ENCODE measurements at places on chromosomes 11 and 22.
A peak's percentile ranks its signal among the peaks of the same experiment; 100 is the strongest.

DNA sequence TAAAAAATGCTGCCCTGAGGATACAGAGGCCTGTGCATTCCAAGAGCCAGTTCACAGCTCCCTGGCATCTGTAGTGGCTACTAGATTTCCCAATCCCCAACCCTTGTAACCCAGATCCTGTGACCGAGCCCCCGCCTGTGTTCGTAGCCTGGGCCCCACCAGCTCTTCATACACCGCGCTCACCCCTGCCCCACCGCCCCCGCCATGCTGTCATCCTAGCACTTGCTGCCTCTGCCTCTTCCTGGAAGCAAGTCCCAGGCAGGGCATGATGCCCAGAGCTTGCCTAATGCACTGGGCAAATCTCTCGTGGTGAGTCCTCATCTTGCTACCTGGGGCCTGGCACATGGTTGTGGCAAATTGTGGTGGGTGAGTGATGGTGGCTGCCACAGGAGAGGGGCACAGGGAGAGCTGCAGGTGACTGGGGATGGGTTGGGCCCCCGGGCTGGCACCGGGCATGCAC lies 7.1 kb downstream of the MGAT3 start:
- no peak for DNase-seq

DNA sequence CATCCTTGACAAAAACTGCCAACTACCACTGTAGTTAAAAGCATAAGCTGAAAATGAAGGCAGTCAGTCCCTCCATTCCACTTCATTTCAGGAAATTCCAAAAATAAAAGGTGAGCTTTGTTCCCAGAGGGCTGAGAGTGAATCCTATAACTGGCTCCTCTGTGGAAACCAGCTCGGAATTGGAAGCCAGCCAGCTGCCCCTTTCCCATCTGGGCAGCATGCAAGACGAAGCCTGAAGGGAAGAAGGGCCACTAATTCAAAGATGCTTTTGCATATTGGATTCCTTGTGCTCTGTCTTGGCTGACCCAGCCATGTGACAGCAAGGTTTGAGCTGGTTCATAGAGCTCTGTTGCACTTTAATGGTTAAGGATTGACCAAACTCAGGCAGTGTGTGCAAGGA lies 83.4 kb downstream of the ALX4 start:
- DNase-seq: no peak

DNA sequence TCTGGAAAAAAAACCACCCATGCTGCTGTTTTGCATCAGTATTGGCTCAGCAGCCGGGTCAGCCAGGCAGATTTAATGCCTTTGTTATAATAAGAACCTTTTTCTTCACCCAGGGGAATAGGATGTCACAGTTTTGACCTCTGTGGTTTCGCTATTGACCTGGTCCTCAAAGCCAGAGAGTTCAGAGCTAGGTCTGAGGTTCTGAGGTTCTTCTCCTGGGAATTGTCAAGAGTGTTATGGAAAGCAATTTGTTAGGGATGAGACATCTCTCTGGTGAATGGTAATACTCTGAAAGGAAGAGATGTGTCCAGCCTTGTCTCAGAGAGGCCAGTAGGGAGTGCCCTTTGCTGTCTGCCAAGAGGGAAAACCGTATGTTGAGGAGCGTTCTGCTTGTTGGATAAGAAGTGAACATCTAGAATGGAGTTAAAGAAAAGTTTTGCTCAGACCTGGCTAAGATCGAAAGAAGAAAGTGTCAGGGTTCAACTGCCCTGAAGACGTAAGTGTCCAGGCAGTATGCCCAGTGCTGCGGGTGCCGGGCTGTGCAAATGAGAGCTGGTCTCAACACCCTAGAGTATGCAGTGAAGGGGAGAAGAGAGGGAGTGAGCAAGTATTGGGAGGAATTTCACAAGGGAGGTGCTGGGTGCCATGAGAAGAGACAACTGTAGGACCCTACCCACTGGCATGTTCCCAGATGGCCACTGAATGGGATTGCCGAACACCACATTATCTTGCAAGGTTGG lies 150.9 kb upstream of the TTC12 start:
- no peak for DNase-seq

DNA sequence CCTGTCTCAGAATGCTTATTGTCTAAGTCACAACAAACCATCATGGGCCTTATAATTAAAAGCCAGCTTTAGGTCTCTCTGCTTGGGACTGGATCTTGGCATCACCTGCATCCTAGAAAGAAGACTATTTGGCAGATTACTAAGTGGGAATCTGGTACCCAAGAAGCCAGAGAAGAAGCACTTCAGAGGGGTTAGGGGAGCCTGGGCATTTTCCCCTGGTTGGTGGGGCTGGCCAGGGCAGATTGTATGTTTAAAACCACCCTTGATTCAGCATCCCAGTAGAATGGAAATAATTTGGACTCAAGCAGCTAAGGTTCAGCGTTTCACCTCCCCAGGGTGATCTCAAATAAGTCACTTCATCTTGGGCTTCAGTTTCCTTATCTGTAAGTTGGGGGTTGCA lies 193.7 kb downstream of the MIAT start:
- DNase-seq: no peak

DNA sequence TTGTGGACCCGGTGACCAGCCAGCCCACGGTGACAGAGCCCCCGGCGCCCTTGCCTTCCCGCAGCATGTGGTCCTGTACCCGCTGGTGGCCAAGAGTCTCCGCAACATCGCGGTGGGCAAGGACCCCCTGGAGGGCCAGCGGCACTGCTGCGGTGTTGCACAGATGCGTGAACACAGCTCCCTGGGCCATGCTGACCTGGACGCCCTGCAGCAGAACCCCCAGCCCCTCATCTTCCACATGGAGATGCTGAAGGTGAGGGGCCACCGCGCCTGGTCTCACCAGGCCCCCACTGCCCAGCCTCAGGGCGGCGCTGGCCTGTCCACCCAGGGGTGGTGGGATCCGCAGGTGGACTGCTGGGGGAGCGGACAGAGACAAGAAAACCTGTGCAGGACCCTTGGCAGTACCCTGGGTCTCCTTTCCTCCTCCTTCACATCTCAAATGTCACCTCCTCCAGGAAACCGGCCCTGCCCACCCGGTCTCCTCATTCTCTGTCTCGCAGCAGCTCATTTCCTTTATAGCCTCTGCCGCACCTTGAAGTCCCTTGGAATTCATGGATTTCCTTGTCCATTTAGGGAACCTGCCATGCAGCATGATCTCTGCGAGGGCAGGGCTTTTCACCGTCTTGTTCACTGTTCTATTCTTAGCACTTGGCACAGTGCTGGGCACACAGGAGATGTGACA lies 6.5 kb downstream of the AIP start:
- DNase-seq: no peak

- no peak for DNase-seq
Observed at GRCh38 chr22:22410121-22410520, 98.4 kb downstream of the ZNF280B start.

DNA sequence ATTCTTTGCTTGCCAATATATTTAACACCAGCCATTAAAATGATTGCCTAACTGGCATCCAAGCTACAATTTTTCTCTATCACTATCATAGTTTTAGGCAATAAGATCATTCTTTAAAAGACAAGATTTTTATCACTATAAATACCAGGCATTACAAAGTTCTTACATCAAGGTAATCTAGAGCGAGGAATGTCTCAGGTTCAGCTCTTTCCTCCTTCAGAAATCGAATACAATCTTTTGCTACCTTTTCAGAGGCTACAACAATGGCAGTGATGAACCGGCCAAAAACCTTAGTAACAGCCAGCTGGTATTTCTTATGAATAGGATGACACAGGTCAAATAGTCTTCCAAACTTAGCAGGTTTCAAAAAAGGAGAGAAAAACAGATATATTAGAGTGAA lies 23.9 kb downstream of the SMC1B start:
- DNase-seq: no peak

DNA sequence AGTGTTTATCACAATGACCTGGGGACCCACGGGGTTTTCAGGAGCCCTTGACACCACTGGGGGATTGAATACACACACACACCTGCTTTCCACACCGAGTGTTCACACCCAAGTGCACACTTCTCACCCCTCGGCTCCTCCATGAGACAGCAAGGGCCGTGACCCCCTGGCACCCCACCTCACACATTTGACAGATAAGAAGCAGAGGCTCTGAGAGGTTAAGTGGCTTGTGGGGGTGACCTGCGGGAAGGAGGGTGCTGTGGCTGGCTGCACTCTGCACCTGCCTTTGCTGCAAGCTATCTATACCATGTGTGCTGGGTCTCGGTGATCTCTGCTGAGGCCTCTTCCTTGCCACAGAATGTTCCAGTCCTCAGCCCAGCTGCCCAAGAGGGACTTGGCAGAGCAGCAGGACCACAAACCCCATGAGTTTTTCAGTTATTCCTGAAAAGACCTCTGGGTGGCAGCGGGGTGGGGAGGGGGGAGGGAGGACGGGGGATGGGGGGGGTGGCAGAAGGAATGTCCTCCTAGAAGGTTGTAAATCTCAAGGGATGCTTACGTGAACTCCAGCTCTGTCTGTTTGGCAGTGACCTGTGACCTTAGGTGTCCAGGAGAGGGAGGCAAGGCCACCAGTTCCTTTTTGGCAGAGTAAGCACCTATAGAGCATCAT lies 47.9 kb upstream of the RFPL3 start:
- no peak for DNase-seq

DNA sequence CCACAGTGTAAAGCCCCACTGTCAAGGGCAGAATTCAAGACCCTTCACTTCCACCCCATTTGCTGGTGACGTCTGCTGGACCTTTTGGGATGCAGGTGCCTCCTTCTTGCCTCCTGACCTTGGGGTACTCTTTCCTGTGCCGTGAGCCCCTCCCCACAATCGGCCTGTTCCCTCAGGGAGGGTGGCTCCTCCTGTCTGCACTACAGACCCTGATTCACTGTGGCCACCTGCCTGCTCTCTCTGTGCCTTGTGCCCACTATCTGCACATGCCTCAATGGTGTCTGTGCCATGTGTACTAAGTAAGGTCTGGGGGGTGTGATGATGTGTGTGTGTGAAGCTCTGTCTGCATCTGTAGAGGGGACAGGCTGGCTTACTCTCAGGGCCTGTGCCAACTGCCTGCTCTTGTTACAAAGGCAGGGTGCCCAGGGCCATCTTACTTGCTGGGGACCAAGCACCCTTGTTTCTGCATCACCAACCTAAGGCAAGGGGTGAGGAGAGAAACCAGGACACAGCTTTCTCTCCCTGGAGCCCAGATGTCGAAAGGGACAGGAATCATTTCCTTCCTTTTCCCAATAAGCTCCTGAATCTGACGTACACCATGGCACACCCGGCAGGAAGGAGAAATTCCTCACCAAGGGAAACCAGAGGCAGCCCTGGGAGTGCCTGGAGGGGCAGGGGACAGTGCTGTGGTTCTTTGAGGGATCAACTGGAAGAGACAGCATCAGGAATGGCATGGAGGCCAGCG lies 3.7 kb downstream of the PPM1F start:
- DNase-seq: no peak

GRCh38 chr11:102368472-102368871 lies 21.5 kb downstream of the BIRC2 start:
- DNase-seq: no peak

GRCh38 chr11:120067438-120068113 lies 70.3 kb downstream of the TRIM29 start:
- DNase-seq: no peak

DNA sequence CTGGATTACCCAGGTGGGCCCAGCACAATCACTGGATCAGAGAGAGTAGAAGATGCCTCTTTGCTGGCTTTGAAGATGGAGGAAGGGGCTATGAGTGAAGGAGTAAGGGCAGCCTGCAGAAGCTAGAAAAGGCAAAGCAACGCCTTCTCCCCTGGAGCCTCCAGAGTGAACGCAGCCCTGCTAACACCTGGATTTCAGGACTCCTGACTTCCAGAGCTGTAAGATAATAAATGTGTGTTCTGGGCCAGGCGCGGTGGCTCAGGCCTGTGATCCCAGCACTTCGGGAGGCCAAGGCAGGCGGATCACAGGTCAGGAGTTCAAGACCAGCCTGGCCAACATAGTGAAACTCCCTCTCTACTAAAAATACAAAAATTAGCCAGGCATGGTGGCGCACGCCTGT lies 102.4 kb downstream of the MORC2 start:
- no peak for DNase-seq

DNA sequence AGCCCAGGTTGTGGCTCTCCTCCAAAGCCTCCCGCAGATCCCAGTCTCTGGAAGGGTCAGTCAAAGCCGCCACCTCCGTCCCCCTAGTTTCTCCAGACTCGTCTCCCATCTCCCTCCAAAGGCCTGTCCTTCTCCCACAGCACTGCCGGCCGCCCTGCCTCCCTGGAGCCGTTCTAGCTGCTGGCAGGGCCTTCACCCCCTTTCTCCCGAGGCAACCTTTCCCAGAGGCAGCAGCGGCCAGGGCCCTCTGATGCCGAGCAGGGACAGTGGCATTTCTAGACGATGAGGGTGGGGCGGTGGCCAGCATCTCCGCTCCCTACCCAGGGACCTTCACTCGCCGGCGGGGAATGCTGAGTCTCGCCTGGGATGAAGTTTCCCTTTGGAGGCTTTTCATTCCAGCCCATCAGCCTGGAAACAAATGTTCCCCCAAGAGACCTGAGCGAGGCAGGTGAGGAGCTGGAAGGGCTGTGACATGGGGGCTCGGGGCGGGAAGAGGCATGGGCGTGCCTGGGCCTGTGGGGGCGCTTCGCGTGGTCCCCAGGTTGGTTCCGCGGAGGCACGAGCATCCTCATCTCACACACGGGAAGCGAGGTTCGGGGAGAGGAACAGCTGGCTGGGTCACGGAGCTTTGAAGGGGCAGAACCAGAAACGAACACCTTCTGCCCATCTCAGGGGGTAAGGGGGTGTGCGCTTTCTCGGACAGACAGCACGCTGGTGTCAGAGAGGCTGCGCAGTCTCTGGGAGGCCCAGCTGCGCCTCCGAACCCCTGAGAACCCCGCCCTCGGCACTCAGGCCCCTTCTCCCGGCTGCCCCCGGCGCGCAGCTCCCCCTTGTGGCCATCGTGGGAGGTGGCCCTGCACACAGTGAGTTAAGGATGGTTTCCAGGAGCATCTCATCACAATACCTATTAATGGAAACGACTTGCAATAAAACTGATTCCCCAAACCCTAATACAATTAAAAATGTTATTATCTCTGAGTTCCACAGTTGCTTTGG lies 18.1 kb upstream of the KLHL35 start:
- peak; percentile 21 for DNase-seq

DNA sequence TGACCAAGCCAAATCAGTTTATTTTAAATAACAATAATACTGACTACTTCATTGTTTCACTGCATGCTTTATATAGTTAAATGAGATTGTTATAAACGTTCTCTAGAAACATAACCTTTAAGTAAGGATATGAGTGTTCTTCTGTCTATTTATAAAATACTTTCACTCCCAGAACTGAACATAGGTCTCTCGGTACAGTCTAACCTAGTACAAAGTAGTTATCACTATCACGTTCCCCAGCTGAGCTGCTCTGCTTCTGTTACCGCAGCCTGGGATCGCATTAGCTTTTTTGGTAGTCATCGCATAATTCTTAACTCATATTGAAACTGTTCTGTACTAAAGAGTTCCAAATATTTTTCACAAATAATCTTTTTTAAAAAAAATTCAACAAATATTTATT lies 143.6 kb downstream of the WNT11 start:
- DNase-seq: no peak

GRCh38 chr22:27630754-27631153 lies 170.8 kb downstream of the MN1 start:
- DNase-seq: no peak

DNA sequence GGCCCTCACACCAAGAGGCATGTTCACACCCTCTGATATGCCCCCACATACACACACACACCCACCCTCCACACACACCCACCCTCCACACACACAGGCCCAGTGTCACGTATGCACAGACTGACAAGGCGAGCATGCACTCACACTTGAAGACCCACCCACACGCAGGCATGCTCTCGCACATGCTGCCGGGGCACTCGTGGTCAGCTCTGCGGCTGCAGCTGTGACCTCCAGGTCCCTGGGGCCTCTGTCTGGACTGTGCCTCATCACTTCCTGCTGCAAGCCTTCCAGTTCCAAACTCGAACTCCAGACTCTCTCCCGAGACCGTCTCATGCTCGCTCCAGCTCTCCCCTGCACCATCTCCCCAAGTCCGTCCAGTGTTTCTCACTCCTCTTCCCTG lies 9.5 kb downstream of the DCHS1 start:
- no peak for DNase-seq
